ENCODE measurements at places on chromosomes 16 and 17.
A peak's percentile ranks its signal among the peaks of the same experiment; 100 is the strongest.

- peak; percentile 31 for DNase-seq
These were observed 341.1 kb downstream of the PMP22 start for GRCh38 chr17:14923981-14924380.

DNA sequence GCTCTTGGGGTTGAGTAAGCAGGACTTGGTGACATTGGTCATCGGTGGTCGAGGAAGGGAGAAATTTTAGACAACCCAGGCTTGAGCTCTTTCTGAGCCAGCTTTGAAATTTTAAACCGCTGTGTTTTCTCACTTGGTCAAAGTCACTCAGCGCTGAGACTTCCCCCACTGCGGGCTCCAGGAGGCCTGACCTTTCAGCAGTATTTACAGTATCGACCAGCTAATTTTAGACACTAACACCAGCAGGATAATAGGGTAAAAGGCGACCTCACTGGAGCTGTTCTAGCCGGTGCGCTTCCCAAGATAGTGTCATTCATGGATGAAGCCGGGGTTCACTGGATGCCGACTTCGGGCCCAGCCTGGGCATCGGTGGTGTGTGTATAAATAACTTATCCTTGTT lies 29.7 kb upstream of the WSCD1 start:
- no peak for DNase-seq

GRCh38 chr17:77919276-77919675 lies 39.2 kb upstream of the TNRC6C start:
- DNase-seq, result no peak

DNA sequence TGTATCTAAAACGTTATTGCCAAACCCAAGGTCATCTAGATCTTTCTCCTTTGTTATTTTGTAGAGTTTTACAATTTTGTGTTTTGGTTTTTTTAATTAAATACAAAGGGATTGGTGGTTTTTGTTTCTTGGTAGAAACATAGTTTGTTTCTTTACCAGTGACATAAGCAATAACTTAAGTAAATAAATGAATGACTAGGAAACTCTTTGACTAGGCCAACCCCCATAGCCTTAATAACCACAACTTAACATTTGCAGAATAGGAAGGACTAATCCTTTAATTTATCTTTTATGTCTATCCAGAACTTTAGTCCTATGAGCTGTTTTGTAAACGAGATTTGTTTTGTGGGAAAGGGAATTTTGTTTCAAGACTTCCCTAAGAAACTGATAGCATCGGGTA lies 162.5 kb downstream of the PRKCA start:
- no peak for DNase-seq

DNA sequence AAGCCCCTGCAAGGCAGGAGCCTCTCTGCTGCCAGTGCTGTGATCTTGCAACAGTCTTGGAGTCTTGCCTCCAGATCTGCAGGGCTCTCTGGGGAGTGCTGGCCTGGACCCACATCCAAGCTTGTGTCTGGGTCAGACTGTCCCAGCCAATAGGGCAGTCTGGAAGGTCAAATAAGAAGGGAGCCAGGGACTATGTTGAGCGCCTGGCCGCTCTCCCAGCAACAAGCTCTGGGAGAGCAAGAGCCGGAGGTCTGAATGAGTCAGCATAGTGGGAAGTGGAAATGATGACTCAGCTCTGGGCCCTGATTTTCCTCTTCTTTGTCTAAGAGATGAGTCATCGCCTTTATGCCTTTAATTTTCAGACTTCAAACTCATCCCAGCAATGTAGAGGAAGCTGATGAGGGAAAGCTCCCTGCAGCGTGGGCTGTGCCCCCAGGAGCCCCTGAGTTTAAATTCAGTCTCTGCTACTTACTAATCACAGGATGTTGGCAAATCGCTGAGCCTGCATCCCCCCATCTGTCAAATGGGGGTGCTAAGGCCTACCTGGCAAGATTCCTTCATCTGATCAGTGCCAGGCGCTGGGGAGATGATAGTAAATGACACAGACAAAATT lies 43.6 kb upstream of the HAPSTR1 start:
- peak; percentile 100 for DNase-seq

DNA sequence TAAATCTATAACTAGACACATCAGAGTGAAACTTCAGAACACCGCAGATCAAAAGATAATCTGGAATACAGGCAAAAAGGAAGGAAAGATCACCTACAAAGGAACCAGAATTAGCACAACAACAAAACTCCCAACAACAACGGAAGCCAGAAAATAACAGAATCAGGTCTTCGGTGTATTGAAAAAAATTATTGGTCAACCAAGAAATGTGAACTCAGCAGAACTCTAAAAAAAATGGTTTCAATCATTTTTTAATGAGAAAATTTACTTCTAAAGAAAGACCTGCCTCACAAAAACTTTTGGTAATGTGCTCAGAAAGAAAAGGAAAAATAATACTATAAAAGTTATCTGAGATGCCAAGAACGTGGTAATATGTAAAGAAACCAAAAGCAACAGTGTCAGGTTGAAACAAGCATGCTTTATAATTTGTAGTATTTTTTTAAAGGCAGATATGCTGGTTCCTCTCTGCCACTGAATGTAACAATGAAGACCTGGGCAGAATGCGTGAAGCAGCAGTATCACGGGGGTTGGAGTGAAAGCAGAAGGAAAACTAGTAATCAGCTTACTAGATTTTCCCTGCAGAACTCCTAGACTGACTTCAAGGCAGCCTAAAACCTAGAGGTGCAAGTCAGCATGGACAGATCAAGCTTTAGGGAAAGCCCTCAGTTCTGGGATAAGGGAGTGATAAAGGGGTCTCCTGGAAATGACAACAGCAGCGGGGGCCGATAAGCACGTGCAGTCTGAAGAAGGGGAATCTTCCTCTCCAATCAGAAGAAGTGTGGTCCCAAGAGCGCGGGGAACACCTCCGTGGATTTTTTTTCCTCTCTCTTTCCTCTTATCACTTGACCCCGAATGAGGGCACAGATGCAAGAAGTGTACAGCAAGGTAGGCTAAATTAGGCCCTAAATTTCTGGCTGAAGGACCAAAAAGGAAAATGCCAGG lies 80.9 kb upstream of the TEKT1 start:
- DNase-seq, result no peak

DNA sequence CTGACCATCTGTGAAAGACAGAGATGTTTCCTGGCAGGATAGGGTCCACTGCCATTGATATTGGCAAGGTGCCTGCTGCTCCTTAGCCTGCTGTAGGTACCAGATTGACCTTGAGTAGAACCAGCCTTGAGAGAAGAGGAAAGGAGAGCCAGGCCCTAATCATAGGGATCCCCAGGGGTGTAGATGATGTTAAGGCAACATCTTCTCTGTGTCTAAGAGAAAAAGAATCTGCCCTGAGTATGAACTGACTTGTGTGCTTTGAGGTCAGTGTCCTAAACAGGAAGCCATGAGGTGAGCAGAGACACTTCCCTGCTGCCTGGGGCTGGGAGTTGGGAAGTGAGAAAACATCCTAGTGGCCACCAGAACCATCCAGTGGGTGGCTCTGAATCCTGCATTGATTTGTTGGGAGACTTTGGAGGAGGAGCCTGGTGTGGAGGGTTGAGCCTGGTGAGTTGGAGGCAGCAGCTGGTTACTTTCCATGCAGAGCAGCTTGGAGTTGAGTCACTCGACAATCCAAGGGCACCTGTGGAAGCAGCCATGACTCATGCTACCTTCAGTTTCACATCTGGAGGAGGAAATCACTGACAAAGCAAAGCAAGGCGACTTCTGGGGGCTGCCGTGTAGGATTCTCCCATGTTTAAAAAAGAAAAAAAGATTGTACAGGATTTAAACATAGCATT lies 47.8 kb downstream of the BMERB1 start:
- peak; percentile 93 for DNase-seq

GRCh38 chr17:5758651-5759050 lies 174.3 kb upstream of the NLRP1 start:
- DNase-seq, result no peak

GRCh38 chr16:83727018-83727417 lies 80.8 kb upstream of the HSBP1 start:
- DNase-seq, result peak; percentile 32
